Peyer's patch (tissue), 4 donors: ENCODE measurements at places on chromosomes 4 and X.

DNA sequence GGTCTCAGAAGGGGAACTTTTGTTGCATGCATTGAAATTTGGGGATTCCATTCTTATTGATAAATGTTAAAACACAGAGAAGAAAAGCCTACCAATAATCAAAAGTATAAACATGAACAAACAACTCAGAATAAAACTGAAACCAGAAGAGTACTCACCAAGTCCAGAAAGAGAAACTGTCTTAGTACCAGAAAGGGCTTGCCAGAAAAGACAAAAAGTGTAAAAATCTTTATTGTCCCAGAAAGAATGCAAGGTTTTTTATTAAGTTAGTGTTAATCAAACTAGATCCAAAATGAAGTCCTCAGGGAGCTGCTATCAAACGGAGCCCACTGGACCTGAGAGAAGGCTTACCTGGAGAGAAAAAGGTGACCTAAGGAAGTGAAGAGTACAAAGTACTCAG, 897.5 kb downstream of the PCDH7 start:
- no peak for DNase-seq

DNA sequence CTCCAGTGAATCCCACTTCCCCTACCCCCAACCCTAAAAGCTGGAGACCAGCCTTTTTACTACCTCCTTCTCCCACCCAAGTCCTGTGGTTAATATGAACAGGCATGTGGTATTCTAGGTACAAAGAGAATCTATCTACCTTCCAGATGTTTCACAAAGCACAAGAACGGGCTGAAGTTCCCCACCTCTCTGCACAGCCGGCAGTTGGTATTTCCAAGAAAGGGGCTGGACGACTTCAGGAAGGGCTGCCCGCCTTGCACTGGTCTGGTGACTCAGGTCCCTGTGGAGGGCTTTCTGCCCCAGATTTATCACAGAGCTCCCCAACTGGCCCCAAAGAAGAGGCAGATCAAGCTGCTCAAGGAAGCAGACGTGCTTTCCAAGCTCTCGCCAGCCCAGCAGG, 4.5 kb downstream of the FAM47E start:
- no peak for DNase-seq

DNA sequence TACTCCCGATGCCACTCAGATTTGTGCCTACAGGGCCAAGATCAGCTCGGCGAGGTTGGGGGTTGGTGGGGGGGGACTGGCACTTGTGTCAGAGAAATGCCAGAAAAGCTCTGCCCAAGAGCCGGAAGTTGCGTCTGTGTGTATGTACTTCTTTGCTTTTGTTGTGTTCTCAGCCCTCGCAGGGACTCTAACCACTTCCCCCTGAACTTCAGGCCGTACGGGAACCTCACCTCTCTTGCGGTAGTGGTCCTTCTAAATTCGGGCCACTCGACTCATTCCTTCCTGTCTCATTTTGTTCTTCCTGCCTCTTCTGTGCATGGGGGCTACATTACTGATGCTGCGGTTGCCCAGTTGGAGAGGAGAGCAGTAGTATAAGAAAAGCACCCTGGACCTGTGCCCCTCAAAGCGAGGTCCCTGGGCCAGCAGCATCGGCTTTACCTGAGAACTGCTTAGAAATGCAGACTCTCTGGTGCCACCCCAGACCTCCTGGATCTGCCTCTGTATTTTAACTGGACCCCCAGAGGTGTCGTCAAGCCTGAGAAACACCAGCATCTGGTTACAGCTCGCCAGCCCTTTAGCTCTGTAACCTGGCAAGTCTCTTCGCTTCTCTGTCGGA, 146.3 kb upstream of the RPS6KA3 start:
- peak; percentile 74 for DNase-seq

GRCh38 chrX:13747836-13748235, 13.3 kb downstream of the OFD1 start:
- peak; percentile 80 for DNase-seq

DNA sequence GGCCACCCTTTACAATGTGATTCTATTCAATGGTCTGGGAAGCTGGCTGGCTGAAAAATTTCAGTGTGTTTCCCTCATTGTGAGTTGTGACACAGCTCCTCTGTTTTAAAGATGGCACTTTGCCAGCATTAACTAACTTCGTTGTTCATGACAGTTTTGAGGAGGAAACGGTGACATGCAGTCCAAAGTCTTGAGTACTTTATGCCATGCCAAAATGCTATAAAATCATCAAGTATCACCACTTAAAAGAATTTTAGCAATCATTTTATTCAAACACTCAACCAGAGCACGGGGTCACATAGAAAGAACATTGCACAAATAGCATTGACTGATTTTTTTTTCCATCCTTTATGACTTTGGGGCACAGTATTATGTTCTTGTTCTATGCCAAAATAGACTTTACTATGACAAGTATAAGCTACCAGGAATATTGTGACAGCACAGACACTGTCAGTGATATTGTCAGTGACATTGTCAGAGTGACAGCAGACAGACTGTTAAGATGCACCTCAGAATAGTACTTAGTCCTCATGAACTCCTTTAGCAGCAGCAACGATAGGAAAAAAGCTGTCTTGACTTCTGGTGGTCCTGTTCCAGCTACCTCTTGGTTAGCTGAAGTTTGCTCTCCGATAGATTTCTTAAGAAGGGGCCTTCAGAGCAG, 46.7 kb downstream of the CXCL13 start:
- no peak for DNase-seq

- DNase-seq = no peak
These were observed 53.9 kb upstream of the PDLIM3 start for GRCh38 chr4:185589067-185589836.

DNA sequence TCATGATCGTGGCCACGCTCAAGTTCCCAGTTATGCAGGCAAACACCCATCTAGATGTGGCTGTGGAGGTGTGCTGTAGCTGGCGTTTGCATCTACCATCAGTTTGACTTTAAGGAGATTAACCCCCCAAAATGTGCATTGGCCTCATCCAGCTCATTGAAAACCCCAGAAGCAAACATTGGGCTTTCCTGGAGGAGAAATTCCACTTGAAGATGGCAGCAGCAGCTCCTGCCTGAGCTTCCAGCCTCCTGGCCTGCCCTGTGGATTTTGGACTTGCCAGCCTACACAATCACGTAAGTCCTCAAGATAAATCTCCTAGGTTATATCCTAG, 30.2 kb upstream of the SLC25A6 start:
- DNase-seq = peak; percentile 10

DNA sequence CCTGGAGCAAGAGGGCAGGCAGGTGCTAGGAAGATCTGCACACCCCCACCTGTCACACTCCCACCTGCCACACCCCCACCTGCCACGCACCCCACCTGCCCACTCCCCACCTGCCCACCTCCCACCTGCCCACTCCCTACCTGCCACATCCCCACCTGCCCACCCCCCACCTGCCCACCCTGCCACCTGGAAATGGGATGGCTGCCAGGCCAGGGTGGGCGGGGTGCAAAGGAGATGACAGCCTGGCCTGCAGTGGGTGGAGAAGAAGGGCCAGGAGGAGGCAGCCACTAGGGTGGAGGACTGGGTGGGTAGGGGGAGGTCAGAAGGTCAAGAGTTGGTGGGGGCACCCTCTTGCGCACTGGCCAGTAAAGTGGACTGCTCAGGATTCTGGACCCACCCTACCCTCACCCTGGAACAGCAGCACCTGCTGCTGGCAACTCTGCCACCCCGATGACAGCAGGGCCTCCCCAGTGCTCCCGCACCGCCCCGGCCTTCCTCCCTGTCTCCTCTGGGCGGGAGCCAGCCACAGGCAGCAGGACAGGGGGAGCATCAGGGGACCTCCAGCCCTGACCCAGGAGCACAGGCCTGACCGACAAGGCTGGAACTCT, 66.8 kb upstream of the NKX1-1 start:
- DNase-seq = no peak

DNA sequence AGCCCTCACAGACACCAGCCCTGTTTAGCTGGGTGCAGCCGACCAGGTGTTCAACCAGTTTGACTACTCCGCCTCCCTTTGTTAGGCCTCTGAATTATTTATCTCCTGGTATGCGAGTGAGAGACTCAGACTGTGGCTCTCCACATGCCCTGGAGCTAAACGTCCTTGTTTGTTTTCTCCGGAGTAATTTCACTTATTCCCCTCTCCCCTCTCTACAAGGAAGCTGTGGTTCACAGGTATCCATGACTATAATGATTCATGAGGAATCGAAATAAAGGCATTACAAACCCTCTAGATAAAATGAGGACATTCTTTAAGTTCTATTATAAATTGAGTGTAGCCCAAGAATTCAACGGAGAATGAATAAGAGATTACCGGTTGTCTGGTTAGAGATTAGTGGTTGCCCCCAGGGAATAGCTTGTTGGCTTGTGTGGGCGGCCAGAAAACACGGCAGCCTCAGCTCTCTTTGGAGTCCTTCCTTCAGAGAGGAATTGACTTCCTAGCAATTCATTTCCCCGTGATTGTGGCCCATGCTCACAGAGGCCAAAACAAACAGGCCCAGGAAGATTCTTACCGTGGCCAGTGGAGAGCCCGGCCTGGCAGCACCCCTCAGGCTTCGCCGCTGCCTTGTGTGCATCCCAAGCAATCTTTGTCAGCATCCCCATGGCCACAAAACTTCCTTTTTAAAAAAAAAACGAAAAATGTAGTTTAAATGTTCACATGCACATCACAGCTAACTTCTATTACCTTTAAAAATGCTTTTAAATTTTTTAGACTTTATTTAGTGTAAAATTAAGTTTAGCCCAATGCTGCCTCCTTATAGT, 60.2 kb upstream of the CBR4 start:
- peak; percentile 54 for DNase-seq

DNA sequence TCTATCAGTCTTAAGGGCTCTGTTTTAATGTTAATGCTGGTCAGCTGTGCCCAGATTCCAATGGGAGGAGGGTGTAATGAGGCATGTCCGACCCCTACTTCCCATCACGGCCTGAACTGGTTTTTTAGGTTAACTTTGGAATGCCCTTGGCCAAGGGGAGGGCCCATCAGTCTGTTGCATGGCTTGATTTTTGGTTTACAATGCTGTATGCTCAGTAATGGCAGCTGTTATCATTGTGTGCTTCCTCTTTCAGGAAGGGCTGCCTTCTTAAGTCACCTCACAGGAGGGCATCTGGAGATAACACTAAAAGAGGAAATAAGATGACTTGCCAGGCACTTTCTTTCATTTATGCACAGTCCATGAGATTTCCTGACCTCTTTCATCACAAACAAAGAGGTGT, 36.3 kb downstream of the ATXN3L start:
- no peak for DNase-seq

- no peak for DNase-seq
These were observed 212.7 kb downstream of the CENPC start for GRCh38 chr4:67332627-67333026.

DNA sequence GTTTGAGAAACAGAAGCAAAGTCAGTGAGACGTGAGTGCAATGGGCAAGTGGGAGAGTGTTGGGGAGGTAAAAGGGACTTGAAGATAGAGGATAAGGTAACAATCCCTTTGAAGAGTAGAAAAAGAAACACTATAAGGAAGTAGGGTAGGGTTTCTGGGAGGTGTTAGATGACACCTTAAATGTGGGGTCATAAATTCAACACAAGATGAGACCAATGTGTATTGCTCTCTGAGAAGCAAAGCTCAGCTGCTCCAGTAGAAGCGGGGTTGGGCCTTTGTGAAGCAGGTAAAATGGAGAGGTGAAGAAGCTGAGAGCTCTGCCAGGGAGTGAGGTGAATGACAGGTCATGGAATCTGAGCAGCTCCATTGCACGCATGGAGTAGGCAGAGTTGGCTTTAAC, 85.3 kb downstream of the REELD1 start:
- DNase-seq = no peak

GRCh38 chrX:45515262-45516215, 314.9 kb upstream of the DIPK2B start:
- peak; percentile 71 for DNase-seq

DNA sequence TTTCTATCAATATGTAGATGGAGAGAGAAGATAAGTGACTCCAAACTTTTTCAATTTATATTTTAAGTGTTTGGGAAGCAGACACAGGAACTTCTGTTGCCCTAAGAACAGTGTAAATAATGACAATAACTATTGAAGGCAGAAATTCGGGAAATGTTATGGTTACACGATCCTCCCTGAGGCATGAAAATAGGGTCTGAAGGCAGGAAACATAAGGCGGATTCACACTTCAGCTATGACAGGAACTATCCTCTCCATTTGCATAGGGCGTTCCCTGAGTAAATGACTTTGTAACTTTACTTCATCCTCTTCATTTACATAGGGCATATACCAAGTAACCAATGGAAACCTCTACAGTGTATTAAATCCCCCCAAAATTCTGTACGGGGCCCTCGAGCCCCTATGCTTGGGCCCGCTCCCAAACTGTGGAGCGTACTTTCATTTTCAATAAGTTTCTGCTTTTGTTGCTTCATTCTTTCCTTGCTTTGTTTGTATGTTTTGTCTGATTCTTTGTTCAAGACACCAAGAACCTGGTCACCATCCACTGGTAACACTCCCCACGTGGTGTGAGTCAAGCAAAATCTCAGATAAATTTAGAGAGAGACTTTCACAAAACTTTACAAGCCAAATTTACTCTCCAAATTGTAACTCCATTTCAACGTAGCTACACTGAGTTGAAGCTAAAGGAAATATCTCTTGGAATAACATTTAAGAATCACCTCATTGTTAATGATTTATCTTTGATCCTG, 2504.3 kb downstream of the ARAP2 start:
- no peak for DNase-seq

GRCh38 chr4:78720994-78721677, 55.0 kb upstream of the BMP2K start:
- no peak for DNase-seq

DNA sequence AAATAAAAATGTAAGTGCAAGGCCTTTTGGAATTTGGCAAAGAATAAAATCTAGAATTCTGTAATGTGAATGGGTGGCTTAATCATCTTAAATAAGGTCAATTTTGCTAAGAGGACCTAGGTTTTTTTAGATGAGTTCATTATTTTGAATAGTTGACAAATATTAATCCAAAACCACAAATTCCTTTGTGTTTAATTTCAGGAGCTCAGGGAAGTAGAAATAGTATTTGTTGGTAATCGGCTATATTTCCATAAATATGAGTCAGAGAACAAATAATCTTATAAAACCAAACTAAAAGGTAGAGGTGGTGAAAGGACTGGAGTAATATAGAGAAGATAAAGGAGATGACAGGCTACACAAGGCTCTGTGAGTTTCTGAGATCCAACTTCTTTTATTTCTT, 190.4 kb upstream of the TLL1 start:
- DNase-seq = no peak

- DNase-seq = no peak
These were observed 142.3 kb downstream of the AFAP1 start for GRCh38 chr4:7797330-7797729.

- no peak for DNase-seq
These were observed 252.5 kb upstream of the PGRMC2 start for GRCh38 chr4:128540122-128540521.

DNA sequence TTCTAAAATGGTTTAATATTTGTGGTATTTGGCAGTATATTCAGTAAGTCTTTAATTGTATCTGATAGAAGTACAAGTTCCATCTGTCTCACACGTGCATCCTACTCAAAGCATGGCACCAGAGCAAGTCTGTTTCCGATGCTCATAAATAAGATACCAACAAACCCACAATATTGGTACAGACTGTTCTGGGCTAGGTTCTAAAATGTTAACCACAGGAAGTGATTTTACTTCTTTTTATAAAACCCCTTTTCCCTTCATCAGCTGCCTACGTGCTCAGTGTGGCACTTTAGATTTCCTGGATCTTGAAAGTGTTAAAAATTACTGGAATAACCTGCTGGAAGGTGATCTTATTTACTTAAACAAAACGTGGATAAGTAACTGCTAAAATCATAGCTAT, 165.1 kb downstream of the CFAP299 start:
- no peak for DNase-seq

GRCh38 chr4:36244257-36245082, at the start of gene ARAP2:
Gene ARAP2 (minus strand): TSS chr4:36244514. CDS start chr4:36229486, 15,028 bp downstream.
- DNase-seq = peak; percentile 69

- DNase-seq = no peak
These were observed 61.1 kb downstream of the HELT start for GRCh38 chr4:185079271-185079905.
